ENCODE measurements at places on chromosomes 11 and 22.

- no peak for DNase-seq
Observed at GRCh38 chr11:43358279-43358800, 380 bp upstream of the TTC17 start.

DNA sequence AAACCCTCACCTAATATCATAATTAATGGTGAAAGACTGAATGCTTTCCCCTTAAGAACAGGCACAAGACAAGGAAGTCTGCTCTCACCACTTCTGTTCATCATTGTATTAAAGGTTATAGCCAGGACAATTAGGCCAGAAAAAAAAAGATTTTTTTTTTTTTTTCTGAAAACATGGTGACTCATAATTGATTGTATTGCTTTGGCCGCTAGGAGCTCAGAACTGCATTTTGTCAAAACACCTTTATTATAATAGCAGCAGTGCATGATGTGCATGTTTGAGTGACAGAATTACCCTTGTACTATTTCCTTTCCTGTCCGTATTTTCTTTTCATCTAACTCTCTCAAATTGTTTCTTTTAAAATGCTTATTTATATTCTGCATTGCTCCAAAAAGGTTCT lies 98.1 kb downstream of the RNF169 start:
- no peak for DNase-seq

- DNase-seq: no peak
Observed at GRCh38 chr11:7671347-7672215, 1.7 kb downstream of the CYB5R2 start.

DNA sequence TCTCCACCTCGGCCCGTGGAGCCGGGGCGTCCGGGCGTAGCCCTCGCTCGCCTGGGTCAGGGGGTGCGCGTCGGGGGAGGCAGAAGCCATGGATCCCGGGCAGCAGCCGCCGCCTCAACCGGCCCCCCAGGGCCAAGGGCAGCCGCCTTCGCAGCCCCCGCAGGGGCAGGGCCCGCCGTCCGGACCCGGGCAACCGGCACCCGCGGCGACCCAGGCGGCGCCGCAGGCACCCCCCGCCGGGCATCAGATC lies 439 bp downstream of the YAP1 start:
- no peak for DNase-seq

- peak; percentile 85 for DNase-seq
Observed at GRCh38 chr11:111598559-111598958, 3.7 kb upstream of the SIK2 start.

GRCh38 chr11:133732109-133732674 lies 113.1 kb downstream of the SPATA19 start:
- no peak for DNase-seq

- DNase-seq: no peak
Observed at GRCh38 chr11:17498058-17498457, 21.4 kb upstream of the ABCC8 start.

- DNase-seq: no peak
Observed at GRCh38 chr11:61690706-61691379, 10.7 kb downstream of the DAGLA start.

GRCh38 chr11:118401880-118402590 lies 629 bp downstream of the ATP5MG start:
- peak; percentile 91 for DNase-seq

DNA sequence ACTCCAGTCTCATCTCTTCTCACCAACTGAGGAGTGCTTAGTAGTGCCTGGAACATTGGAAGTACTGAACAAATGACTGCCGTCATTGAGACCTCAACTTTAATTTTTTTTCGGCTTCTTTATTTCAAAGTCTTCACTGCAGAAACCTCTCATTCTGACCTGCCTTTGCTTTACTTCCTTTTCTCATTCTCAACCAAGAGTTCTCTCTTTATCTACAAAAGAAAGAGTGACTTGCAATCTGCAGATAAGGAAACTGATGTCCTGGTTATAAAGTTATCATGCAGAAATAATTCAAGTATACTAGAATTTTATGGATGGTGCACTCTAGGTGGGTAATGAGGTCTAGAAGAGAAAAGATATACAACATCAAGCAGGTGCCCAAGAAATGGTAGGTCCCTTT lies 1.2 kb upstream of the EED start:
- DNase-seq: no peak

DNA sequence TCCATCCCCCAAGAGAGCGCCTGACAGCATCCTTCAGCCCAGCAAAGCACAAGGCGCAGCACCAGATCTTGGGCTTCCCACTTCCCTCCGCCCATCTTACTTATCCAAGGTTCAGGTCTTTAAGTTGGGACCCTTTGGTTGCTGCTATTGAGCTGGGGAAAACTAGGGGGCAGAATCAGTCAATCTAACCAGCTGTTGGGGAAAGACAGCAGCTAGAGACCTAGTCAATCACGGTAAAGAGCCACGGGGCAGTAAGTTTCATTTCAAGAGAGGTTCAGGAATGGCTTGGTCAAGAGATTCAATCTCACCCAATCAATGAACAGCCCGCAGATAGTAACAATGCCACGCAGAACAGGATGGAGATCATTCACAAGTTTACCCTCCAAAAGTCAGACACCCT lies 1.7 kb downstream of the ABTB2 start:
- DNase-seq: no peak

- DNase-seq: no peak
Observed at GRCh38 chr22:42967933-42968332, 47.0 kb downstream of the PACSIN2 start.

DNA sequence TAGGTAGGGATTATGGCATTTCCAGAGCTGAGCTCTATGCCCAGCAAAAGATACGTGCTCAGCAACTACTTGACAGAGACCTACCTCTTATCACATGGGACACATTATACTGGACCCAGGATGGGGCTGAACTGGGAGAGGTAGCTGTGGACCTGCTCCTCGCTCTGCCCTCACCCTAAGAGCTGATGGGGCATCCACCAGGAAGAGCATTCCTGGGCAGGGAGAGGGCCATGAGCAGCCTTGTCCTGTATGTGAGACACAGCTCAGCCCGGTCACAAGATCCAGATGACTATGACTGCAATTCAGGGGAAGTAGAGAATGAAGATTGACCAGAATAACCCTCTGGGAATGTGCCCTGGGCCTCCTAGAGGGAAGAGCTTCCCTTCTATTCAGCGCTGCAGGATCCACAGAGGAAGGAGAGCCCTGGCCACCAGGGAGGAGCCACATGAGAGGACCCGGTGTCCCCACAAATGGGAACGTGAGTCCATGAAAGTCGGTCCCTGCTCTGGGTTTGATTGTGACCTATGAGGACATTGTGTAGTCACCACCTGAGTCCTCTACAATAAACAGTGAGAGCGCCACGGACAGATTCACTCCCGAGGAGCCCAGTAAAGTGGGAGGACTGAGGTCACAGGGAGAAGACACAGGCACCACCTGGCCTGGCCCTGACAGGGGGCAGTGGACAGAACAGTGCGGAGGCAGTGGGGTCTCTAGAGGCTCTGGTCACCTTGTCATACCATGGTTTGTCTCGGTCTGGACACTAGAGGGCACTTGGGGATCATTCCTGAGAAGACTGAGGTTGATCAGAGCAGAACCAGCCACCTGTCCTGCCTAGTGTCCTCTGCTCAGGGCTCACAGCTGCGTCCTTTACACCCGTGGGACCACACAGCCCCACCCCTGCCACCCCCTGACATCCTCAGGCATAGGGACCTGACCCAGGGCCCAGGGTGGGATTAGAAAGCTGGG lies 99.5 kb downstream of the ZNF280B start:
- peak; percentile 9 for DNase-seq

- DNase-seq: no peak
Observed at GRCh38 chr11:64450168-64450560, 91.2 kb downstream of the RPS6KA4 start.

GRCh38 chr11:88618327-88619070 lies 281.0 kb upstream of the CTSC start:
- no peak for DNase-seq

- DNase-seq: no peak
Observed at GRCh38 chr11:44562845-44563460, 2.5 kb upstream of the CD82 start.

GRCh38 chr22:28074526-28074925 lies 155.5 kb upstream of the PITPNB start:
- DNase-seq: no peak

DNA sequence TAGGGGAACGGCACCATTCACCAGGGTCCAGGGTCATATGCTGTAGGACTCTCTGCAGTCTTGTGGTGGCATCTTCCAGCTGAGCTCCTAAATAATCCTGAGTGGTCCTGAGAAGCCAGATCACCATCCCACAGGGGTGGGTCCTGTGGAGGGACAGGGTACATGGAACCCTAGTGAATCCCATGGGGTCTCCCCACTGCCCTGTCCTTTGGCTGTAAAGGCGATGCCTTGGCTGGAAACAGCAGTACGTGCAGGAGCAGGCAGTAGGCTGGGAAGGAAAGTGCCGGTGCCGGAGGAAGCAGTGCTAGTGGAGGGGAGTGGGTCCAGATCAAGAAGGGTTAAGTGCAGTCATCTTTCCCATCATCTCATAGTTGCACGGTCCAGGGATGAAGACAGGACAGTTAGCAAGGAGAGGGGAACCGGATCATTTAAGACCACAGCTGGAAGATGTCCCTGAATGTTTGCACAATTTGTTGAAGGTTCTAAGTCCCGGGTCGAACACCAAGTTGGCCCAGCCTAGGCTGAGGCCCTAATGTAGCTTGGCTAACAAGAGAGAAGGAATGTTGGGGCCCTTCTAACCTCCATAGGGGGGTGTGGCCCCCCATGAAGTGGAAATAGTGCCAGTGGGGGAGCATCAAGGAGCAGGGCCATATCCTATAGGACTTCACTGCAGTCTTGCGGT lies 18.1 kb downstream of the TSPAN32 start:
- no peak for DNase-seq

DNA sequence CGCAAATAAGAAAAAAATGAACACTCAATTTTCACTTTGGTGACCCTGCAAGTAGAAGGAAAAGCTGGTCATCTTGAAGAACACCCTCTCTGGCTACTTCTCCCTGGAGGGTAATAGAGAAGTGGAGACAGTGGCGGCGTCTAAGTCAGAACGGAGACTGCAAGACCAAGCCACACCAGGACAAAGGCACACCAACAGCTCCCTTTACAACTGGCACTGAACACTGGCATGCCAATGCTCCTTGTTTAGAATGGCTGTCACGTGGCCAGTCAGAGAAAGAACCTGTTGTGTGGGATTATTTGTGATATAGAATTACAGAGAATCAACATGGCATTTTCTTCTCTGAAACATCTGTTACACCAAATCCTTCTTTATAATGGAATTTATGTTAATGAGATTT lies 61.3 kb upstream of the YPEL1 start:
- no peak for DNase-seq

- no peak for DNase-seq
Observed at GRCh38 chr11:119342023-119342300, 1.3 kb upstream of the C1QTNF5 start.

DNA sequence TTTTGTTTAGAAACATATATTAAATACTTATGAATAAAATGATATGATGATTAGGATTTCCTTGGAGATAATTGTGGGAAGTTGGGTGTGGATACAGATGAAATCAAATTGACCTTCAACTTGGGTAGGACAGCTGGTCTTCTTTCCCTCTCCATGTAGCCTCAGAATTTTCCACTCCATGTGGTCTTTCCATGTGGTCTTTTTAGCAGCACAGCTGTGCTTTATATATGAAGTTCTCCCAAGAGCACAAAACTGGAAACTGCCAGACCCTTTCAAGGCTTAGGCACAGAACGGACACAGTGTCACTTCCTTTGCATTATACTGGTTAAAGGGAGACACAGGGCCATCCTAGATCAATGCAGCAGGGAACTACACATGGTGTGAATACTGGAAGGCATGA lies 28.6 kb downstream of the FAM76B start:
- DNase-seq: no peak

- DNase-seq: no peak
Observed at GRCh38 chr22:24455751-24456426, 28.5 kb downstream of the ADORA2A start.

DNA sequence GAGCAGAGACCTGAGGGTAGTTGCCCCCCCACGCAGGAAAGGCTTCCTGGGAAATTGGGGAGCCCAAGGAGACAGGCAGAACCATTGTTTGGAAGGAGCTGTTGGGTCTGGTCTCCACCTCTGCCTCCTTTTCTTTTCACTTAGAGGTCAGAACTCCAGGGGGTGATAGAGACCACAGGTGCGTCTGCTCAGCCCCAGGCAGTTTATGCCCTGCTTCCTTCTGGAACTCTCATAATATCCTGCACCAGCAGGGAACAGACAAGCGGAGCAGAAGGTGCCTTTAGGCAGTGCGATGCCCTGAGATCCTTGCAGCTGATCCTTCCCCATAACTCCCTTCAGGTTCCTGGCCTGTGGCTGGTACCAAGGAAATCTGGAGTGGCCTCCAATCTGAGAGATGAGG lies 120.2 kb downstream of the NECTIN1 start:
- DNase-seq: no peak

DNA sequence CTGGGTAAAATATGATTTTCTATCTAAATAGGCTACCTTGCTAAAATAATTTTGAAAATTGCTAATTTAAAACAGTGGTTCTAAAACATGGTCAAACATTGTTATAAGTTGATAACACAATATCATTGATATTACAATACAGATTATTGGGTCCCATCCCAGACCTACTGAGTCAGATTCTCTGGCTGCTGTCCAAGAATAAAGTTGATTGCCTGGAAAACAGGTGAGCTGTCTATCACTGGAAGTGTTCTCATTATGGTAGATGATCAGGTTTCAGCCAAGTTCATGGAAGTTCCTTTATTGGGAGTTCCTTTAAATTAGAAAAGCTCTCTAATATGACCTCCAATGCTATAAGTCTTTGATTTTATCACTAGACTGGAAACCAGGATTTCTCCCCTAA lies 52.3 kb downstream of the SC5D start:
- DNase-seq: no peak

DNA sequence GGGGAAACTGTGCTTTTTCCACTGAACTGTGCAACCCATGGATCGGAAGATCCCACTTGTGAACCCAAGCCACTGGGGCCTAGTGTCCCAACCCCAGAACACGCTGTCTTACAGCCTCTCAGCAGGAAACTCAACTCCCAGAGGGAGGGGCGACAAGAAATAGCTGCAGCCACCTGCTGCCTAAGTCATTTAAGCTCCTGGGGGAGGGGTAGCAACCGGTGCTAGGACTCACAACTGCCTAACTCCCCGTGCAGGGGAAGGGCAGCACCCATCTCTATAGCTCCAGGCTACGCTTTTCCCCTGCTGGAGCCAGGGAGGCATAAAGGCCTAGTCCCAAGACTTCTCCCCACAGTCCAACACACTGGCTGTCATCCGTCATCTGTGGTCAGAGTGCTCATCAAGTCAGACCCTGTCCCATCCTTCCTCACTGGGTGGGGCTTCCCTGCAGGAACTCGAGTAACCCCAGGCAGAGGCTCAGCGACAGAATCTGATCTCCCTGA lies 363.0 kb downstream of the LUZP2 start:
- no peak for DNase-seq

All from fibroblast of lung (primary cell).